ENCODE measurements at places on chromosomes 13 and 19.
A peak's percentile ranks its signal among the peaks of the same experiment; 100 is the strongest.

DNA sequence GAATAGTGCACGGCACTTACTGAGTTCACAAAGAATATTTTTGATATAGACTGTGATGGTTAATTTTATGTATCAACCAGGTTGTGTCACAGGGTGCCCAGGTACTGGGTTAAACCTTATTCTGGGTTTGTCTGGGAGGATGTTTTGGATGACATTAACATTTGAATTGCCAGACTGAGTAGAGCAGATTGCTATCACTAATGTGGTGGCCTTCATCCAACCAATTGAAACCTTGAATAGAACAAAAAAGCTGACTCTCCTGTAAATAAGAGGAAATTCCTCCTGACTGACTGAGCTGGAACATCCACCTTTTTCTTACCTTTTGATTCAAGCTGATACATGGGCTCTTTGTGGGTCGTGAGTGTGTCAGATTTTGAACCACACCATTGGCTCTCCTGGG is 1424.4 kb upstream of the MIR17HG start:
- peak; percentile 24 for DNase-seq

- DNase-seq = no peak
Measured at GRCh38 chr19:38653028-38653571, 5.7 kb downstream of the ACTN4 start.

DNA sequence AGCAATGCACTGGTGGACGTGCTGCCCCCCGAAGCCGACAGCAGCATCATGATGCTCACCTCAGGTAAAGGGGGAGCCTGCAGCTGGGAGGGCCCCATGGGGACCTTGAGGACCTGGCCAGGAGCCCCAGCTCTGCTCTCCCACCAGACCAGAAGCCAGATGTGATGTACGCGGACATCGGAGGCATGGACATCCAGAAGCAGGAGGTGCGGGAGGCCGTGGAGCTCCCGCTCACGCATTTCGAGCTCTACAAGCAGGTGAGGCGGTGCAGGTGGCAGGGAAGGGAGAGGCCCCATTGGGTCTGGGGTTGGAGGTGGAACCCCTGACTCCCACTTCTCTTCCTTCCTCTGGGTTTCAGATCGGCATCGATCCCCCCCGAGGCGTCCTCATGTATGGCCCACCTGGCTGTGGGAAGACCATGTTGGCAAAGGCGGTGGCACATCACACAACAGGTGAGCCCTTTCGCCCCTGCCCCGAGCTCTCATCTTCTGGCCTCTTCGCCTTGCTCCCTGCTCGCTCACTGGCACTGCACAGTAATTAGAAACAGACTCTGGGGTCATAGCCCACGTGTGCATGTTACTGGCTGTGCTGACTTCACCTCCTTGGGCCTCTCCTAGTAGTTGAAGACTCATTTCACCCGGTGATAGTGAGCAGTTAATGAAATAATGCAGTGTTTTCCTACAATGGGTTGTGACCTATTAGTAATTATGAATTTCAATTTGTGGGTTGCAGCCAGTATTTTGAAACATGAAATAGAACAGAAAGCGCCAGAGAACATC is 3.6 kb downstream of the PSMC4 start:
- DNase-seq = no peak

DNA sequence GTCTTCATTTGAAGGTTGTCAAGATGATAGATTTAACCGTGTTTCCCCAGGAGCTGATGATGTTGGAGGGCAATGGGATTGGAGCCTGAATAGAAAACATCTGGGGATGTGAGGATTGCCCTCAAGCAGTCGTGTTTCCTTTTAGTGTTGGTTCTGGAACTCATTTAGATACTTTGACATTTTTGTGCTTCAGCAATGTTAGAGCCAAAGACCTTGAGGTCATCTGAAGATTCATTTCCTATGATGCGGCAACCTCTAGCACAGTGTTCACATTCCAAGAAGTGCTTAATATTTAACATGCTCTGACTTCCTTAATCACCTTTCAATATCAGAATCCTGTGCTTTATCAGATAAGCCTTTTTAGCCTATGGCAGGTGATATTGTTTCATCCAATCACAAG is 82.7 kb downstream of the SLC10A2 start:
- DNase-seq = no peak

DNA sequence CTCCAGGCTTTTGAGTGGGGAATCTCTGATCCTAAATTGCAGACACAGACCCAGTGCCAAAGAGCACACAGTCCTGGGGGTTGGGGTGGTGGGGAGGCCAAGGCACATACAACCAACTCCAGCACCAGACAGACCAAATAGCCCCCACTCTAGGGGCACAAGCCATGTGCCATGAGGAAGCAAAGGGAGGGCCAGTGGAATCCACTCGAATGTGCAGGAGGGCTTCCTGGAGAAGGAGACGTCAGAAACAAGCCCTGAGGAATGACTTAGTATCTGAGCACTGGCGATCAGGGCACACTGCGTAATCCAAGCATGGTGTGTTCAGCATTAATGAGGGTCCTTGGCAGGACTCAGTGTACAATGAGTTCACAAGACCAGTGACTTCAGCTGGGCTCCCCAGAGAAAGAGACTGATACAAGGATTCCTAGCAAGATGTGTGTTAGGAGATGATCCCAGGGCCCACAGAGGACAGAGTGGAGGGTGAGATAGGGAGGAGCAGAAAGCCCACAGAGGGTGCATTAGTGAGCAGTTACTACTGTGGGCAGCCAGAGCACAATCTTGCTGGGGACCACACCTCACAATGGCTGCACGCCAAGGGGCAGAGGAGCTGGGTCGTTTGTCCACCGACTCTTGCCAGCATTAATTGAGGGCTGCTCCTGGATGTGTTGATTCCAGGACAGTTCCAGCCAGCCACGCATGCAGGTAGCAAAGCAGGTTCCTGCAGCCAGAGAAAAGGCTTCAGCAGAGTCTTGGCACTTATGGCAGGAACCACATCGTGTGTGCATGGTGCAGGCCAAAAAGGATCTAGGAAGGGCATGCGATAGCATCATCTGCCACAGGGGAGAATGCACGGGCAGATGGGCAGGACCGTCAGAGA is 152.6 kb upstream of the VSTM2B start:
- DNase-seq = no peak

DNA sequence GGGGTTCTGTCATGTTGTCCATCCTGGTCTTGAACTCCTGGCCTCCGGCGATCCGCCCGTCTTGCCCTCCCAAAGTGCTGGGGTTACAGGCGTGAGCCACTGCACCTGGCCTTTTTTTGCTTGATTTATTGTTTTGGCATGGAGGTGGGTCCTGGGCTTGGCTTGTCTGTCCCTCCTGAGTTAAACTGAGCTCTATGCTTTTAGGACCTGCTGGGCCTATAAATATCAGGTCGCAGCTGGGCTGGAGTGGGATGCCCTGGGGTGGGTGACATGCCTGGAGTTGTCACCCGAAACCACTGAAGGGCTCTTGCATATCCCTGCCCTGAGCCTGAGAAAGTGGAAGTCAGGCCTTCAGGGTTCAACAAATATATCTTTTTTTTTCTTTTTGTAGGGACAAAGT is 5.5 kb downstream of the ARRDC5 start:
- DNase-seq = no peak

Measured in GM23338 (cell line).